Thyroid gland (tissue), 4 donors: ENCODE measurements at places on chromosomes 7 and 10. TPM values are rescaled to one million over a fixed set of nuclear protein-coding genes. Genes with fewer than 3 reads are reported as not detected.

ATAD1 gene
- total RNA-seq = 40.3 TPM

IFT22 gene
- 54.8 TPM for total RNA-seq

DNA sequence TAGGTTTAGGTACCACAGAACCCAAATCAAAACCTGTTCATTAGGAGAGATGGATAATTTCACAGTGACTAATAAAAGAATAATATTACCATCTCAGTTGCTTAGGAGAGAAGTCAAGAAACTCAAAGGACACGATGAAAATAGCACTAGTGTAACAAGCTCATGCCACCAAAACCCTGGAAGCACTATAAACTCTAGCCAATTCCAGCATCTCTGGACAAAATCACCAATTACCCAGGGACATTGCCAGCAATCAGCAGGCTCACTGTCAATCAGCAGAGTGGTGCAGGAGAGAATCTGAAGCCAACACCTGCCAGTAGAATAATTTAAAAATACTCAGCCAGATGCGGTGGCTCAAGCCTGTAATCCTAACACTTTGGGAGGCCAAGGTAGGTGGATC lies 88.9 kb downstream of the ARMH3 start:
- no peak for DNase-seq
- H3K4me1 ChIP-seq = peaks cover 12% of the 10 kb centered on the region
- H3K27me3 ChIP-seq = no peaks in the 10 kb centered on the region
- peaks cover 5% of the 10 kb centered on the region for H3K36me3 ChIP-seq

HMX2 gene
- not detected for total RNA-seq

- no peak overlapping the region for H3K4me3 ChIP-seq
- no peak for DNase-seq
- H3K36me3 ChIP-seq = no peaks in the 10 kb centered on the region
- no peaks in the 10 kb centered on the region for H3K4me1 ChIP-seq
Measured at GRCh38 chr7:127417346-127417745, 24.8 kb upstream of the ZNF800 start.

GRCh38 chr7:142478479-142479220 lies 220.8 kb upstream of the PRSS58 start:
- H3K4me3 ChIP-seq = no peak overlapping the region
- peaks cover 8% of the 10 kb centered on the region for H3K4me1 ChIP-seq
- H3K27ac ChIP-seq = no peak overlapping the region
- H3K36me3 ChIP-seq = no peaks in the 10 kb centered on the region

GHRHR gene
- total RNA-seq = not detected
